ENCODE measurements at places on chromosomes 4 and X.

DNA sequence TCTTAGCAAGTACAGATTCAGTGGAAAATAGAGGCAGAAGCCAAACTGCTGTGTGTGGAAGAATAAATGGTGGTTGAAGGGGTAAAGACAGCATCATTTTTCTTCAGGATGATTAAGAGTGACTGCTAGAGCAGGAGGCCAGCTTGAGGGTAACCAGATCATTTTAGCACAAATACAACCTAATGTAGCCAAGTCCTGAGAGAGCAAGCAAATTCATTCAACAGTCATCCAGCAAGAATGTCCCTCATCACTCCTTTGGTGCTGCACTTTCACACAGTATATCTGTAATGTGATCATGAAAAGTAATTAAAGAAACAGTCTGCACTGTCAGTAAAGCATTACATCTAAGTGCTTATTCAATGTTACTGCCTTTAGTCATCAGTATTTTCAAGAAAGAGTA lies 44.8 kb downstream of the NPFFR2 start:
- DNase-seq = peak; percentile 81

DNA sequence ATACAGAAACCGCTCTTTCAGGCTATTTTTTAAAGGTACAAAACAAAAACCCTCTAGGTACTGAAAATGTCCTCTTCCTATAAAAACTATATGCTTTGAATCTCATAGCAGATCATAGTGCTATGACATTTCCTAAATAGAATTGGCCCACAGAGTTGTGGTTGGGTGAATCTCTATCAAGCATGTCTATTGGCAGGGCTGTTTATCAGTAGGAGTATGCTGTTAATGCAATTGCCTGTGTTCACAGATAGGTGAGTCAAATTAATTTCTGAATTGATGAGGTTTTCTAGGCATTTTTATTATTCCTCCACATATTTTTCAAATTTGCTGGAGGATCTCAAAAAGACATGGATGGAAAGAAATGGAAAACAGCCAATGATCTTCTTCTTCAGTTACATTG lies 73.9 kb downstream of the QRFPR start:
- DNase-seq = no peak

DNA sequence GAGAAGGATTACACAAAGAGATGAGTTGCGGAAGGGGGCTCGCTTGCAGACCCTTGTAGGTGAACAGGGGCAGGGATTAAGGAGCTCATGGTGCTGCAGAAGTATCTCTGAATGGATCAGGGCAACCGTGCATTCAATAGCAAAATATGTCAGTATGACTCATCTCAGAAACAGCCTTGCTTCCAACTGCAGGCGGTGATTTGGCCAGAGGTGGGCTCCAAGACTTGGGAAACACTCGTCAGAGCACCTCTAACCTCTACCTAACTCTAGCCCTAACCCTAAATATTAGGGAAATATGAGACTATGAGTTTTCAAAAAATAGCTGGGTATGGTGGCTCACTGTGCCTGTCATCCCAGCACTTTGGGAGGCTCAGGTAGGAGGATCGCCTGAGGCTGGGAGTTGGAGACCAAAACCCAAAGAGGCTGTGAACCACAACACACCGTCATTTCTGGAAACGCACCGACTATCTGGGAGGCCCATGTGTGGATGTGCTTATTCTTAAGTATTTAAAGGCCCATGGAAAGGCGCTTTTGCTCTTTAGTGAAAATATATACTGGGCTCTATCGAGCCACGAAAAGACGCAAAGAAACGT lies 102.6 kb downstream of the DHRSX start:
- DNase-seq = peak; percentile 55

GRCh38 chr4:139300431-139301112 lies 733 bp upstream of the NAA15 start:
- peak; percentile 77 for DNase-seq

GRCh38 chrX:129581904-129582303 lies 41.8 kb downstream of the OCRL start:
- no peak for DNase-seq
